Liver (tissue), 10 donors: ENCODE measurements at places on chromosomes 13 and 19.
A peak's percentile ranks its signal among the peaks of the same experiment; 100 is the strongest.

DNA sequence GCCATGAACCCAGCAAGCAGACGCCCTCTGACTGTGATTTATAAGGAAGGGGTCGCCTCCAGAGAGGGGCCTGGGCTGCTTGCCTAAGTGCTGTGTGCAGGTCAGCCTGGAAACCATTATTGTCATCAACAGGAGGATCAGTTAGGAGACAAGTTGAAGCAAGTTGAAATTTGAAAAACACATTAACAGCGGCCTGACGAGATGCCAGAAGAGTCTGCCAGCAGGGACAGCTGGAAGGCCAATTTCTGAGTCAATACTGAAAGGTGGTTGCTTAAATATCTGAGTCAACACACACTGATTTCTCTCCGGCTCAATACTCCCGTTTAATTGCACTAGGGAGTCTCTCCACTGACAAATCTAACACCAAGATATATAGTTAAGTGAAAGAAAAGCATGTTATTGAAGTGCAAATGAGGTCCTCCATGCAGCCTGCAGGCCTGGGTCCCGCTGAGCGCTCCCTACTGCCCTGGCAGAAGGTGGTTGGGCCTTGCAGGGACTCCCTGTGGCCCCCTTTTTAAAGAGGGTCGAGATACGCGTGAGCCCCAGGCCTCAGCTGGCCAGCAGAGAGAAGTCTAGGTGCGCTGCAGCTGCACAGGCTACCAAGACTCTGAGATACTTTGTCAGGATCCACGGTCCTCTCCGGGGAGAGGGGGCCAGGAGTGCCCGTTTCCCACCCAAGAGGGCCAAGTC, 91.1 kb downstream of the RNASEH2B start:
- DNase-seq = no peak

GRCh38 chr19:14116918-14117578, 514 bp downstream of the PRKACA start:
- DNase-seq = no peak

- no peak for DNase-seq
Observed at GRCh38 chr13:112240076-112240475, 136.1 kb upstream of the SPACA7 start.

DNA sequence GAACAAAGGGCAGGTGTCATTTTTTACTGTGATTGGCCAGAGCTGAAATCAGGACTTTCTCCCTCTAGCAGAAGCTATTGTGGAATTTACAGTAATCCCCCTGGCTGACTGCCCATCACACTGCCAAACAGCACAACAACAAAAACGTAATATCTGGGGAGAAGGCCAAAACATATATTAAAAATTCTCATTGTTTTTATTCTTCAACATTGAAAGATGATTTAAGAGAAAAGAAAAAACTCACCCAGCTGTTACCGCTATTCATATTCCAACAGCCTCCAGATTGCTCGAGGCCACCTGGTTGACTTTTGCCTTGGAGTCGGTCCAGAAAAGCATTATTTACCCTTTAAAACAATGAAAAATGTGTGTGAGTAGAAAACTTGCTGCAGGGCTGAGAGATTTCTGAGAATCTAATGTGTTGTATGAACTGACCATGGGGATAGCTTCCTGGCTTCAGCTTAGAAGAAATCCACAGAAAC, 97.2 kb downstream of the EPSTI1 start:
- no peak for DNase-seq

DNA sequence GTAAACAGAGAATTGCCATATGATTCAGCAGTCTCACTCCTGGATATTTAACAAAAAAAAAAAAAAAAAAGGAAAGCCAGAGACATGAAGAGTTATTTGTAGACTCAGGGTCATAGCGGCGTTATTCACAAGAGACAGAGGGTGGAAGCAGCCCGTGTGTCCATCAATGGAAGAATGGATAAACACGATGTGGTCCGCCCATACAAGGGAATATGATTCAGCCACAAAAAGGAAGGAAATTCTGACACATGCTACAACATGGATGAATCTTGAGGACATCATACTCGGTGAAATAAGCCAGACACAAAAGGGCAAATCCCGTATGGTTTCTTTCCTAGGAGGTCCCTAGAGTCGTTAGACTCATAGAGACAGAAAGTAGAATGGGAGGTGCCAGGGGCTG, 14.8 kb downstream of the ACSBG2 start:
- no peak for DNase-seq

- no peak for DNase-seq
Observed at GRCh38 chr13:99265162-99265800, 7.1 kb upstream of the GPR18 start.

- no peak for DNase-seq
Observed at GRCh38 chr13:25951831-25952230, 100.0 kb downstream of the SHISA2 start.

- peak; percentile 81 for DNase-seq
Observed at GRCh38 chr19:34926685-34927375, at the start of gene ZNF30. Gene ZNF30, plus strand, starts transcription at chr19:34926903. Its CDS starts 3,045 bp downstream, at chr19:34929948.

DNA sequence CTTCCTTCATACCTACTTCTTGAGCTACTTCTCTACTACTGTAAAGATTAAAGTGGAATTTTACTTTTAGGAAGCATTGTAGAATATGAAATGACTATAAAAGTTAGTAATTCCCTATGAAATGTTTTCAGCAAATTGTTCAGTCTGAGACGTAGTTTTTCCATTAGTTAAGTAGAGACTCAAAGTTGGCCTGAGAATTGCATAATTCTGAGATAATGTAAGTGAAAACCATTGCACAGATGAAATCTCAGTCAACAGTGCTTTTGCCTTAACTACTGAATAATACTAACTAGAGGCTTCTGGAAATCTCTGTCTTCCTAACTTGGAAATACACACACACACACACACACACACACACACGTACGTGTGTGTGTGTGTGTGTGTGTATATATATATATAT, 125.9 kb downstream of the FGF14 start:
- DNase-seq = no peak

- no peak for DNase-seq
Observed at GRCh38 chr19:47881757-47882156, 4.4 kb downstream of the SULT2A1 start.

DNA sequence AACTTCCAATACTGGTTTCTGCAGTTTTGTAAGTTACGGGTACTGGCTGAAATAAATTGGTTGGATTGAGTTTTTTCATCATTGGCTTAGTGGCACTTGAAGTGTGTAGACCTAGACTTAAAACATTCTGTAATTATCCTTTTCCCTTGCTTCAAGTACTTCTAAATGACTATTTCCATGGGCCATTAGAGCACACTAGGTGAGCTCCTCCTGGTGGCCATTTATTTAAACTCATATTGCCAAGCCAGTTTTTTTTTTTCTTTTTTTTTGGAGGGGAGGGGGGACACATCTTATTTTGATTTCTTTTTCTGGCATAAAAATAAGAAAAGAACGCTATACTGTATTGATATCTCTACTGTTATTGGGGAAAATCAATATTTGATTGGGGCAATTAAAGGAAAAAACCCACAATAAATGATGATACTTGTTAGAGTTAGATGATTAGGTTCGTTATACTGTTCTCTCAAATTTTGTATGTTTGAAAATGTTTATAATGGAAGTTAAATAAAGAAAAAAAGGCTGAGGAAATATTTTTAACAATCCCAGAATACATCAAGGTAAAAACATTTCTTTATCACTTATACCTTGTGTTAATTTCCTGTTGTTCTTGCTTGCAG, 82.9 kb downstream of the PDS5B start:
- no peak for DNase-seq

DNA sequence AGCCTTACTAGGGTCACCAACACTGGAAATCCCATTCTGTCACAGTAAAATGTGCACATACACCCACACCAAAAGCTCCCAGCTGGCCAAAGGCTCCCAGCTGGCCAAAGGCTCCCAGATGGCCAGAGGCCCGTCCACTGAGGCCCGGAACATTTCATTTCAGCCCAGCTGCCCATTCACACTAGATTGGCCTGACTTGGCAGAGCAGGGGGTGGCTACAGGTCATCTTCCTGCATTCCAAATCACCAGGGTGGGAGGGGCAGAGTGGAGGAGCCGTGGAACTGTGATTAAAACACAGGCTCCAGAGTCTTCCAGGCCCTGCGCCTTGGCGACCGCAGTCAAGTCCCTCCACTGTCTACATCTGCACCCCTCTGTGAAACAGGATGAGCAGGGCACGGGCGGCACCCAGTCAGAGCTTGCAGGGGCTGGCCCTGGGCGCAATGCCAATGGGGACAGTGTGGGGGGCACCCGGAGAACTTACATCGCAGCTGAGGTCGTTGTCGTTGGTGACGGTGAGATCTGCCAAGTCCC, 10.1 kb upstream of the PRKD2 start:
- no peak for DNase-seq

- DNase-seq = no peak
Observed at GRCh38 chr19:10898633-10899032, 27.3 kb downstream of the CARM1 start.

DNA sequence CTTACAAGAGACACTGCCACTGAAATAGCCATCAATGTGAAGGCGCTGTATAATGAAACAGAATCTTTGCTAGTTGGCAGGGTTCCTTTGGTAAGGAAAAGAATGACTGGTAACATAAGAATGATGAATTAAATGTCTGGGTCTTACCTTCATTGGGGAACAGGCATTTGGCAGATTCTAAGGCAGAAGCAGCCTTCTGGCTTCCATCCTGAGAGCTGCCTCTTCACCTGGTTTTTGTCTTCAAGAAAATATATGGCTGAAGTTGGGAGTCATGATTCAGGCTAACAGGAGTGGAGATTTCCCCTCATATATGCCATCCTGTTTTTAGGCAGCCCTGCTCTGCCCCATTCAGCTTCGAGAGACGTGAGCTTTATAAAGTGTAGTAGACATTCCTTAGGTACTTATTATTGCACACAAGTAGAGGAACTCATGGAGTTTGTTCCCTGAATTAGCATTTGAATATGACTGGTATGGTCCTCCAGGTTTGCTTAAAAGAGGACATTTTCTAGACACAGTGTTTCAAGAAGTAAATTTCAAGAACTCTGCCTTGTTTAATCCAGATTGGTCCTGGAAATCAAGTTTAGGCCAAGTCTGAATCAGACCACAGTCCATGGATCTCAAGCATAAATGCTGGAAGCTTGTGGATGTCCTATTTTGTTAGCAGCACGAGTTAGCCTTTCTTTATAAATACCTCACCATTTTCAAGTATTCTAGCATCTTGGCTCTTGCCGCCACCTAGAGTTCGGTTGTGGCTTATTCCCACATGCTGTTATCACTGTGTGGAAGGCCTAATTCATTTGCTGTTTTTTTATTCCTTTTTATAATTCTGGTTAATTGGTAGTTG, 56.2 kb upstream of the AKAP11 start:
- DNase-seq = no peak

DNA sequence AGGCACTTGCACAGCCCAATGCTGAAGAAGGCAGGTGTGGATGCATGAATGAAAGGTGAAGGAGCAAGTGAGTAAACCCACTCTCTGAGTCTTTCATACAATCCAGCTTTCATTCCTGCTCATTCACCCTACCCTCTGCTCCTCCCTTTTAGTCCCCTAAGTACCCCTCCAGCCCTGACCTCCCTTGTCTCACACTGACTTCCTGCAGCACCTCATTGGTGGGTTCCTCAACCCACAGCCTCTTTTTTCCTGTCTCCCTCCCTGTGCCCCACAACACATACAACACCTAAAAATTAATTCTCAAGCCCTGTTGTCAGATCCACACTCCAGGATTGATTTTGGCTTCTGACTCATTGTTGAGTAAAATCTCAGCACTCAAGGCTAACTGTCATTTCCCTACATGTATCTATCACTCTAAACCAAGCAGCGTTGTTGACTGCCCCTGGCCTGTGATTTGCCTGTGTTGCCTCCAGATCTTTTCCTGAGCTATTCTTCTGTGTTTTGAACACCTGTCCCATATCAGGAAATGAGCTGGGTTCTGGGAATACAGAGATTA, 177.3 kb upstream of the SERP2 start:
- no peak for DNase-seq

DNA sequence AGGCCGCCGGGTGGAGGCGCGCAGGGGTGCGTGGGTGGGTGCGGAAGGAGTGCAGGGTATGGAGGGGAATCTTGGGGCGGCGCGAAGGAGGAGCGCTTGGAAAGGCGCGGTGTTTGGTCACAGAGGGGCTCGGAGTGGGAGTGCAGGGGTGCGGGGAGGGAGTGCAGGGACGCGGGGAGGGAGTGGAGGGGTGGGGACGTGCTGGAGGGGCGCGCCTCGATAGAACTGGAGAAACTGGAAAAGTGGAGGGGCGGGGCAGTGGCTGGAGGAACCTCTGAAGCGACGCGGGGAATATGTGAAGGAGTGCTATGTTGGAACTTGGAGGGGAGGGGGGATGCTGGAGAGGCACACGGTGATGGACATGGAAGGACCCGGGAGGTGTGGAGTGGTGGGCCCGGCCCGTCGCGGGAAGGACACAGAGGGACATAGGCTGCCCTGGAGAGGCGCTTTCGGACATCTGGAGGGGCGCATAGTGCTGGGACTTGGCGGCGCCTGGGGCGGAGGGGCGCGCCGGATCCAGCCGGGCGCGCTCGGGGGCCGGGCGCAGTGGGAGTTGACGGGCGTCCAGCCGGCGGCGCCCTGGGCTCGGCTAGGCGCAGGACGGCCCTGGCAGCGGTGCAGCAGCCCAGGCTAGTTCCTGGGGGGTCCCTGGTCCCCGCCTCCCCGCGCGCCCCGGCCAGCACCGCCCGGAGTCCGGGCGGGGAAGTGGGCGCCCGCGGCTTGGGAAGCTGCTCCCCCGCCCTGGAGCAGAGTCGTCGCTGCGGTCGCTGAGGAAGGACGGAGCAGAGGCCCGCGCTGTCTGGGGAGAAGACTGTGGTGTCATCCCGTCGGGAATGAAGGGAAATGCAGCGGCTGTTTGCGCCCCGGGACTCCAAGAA, 20.8 kb upstream of the SGCG start:
- DNase-seq = no peak

DNA sequence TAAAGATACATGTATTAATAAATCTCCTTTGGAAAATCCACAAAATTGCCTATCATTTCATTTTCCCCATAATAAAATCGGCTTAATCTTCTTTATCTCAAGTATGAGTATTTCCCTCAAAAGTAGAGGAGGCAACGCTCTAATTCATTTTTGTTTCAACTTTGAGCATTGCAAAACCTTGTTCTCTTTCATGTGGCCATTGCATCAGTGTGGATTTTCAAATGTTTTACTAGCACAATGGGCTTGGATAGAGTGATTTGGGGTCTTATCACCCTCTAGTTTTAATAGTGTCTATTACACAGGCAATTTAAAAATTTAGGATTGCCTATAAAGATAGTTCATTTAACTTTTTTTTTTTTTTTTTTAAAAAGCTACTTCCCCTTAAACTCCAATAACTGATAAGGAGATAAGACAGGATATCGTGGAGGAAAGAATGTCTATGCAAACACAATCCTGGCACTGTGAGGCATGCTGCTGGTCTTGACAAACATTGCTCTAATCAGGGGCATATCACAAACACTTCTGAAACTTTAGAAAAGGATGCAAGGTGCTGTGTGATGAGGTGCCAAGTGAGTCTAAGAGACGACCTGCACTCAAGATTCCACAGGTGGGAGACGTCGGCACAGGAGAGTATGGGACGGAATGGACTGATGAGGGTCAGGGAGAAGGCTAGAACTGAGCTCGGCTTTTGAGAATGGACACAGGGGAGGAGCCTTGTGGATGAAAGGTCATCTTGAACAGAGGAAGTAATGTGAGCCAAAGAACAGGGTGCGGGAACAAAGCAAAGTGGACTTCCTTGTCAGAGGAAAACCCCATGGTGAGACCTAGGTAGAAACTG, 199.7 kb downstream of the IRS2 start:
- DNase-seq = no peak

GRCh38 chr13:32857077-32857476, 159.1 kb upstream of the KL start:
- DNase-seq = no peak

GRCh38 chr13:51006067-51006845, 96.7 kb downstream of the RNASEH2B start:
- DNase-seq = no peak
